Uterine smooth muscle cell (primary cell): ENCODE measurements at places on chromosomes 11 and 22. TPM values are rescaled to one million over a fixed set of nuclear protein-coding genes. Genes with fewer than 3 reads are reported as not detected.

Gene PIH1D2
- 0.87 and 2.2 TPM in 2 replicates for total RNA-seq

Gene CCDC82
- 19.2 and 25.9 TPM in 2 replicates for total RNA-seq

Gene WBP2NL
- 0.11 and 0.50 TPM in 2 replicates for total RNA-seq

Gene SCGB1A1
- not detected in 2 replicates for total RNA-seq

Gene ENTHD1
- not detected in 2 replicates for total RNA-seq

Gene OR2AG1
- total RNA-seq: not detected in 2 replicates

Gene TMEM225
- not detected in 2 replicates for total RNA-seq

Gene OR2AG2
- total RNA-seq: 0.12 and 0.55 TPM in 2 replicates

Gene TENM4
- 39.2 and 51.9 TPM in 2 replicates for total RNA-seq

Gene MS4A7
- not detected in 2 replicates for total RNA-seq

Gene IL17REL
- total RNA-seq: not detected in 2 replicates

Gene C11orf21
- not detected in 2 replicates for total RNA-seq

Gene GRIA4
- total RNA-seq: 0.12 TPM in 1 of 2 replicates, not detected in the other

Gene POU2AF2
- not detected in 2 replicates for total RNA-seq

Gene B3GAT3
- 34.3 and 50.9 TPM in 2 replicates for total RNA-seq

Gene GLYAT
- not detected in 2 replicates for total RNA-seq

Gene TSPAN4
- 133 and 160 TPM in 2 replicates for total RNA-seq

Gene SLC5A1
- total RNA-seq: not detected in 2 replicates

Gene RCN1
- 313 and 458 TPM in 2 replicates for total RNA-seq

Gene KDM4D
- 1.00 and 1.4 TPM in 2 replicates for total RNA-seq

Gene PATE4
- not detected in 2 replicates for total RNA-seq

Gene RAB38
- total RNA-seq: 3.4 and 6.5 TPM in 2 replicates

Gene SCUBE1
- not detected in 2 replicates for total RNA-seq

Gene NAGA
- 43.2 and 48.5 TPM in 2 replicates for total RNA-seq

Gene HPX
- 0.33 and 0.50 TPM in 2 replicates for total RNA-seq

Gene C11orf87
- not detected in 2 replicates for total RNA-seq

Gene SYT12
- under 0.01 and 0.12 TPM in 2 replicates for total RNA-seq

Gene IZUMO1R
- not detected in 2 replicates for total RNA-seq

Gene OR4D6
- total RNA-seq: not detected in 2 replicates

Gene OR4A16
- total RNA-seq: not detected in 2 replicates

Gene CHEK1
- 28.0 and 61.2 TPM in 2 replicates for total RNA-seq

Gene SPTBN2
- 4.4 and 5.6 TPM in 2 replicates for total RNA-seq
